ENCODE measurements at places on chromosomes 16 and 17.

DNA sequence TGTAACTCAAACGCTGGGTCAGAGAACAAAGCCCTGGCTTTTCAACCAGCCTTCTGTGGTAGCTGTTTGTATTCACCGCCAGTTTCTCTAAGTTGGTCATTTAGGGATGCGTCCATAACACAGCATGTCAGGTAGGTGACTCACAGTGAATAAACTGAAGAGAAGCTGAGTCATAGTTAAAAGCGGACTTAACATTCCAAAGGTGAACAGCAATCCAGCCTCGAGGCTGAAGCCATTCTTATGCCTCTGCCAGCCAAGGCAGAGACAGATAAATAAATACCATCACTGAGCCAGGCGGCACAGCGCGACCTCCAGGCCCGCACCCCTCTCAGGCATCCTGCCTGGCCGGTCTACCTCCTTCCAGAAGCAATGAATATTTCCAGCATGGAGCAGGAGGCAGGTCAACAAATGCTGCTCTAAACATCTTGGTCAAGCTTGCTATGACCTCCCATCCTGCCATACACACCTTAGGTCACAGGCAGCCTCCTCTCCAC is 12.4 kb upstream of the CACNG4 start:
- DNase-seq, result no peak

GRCh38 chr17:63483038-63483437 is 6.2 kb downstream of the ACE start:
- DNase-seq, result no peak

DNA sequence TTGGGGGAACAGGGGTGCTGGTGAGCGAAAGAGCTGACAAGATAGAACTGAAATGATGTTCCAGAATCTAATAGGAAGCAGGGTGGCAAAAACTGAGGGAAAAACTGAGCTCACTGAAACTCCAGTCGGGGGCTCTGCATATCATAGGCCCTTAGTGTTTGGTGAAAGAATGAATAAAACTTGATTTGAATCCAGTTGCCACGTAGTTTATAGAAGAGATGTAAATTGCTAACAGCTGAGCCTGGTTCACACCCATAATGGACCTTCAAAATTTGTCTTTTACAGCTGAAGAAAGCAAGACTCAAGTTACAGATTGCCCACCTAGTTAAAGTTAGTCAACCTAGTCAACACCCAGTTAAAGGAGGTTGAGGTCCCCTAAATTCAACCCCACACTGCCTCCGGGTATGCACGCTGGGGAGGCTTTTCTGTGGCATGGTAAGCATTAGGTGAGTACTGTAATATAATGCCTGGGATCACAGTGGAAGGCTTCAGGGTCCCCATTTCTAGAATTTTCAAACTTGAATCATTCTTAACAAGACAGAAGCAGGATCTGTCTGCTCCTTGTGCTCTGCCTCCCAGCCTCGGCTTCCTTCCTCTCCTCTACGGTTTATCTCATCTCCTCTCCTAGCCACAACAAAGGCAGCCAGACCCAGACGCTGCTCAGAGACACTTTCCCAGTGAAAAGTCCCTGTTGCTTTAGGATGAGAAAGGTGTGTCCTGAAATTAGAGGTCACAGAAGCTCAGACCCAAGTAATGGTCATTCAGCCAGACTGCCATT is 26.9 kb upstream of the SUPT4H1 start:
- no peak for DNase-seq

DNA sequence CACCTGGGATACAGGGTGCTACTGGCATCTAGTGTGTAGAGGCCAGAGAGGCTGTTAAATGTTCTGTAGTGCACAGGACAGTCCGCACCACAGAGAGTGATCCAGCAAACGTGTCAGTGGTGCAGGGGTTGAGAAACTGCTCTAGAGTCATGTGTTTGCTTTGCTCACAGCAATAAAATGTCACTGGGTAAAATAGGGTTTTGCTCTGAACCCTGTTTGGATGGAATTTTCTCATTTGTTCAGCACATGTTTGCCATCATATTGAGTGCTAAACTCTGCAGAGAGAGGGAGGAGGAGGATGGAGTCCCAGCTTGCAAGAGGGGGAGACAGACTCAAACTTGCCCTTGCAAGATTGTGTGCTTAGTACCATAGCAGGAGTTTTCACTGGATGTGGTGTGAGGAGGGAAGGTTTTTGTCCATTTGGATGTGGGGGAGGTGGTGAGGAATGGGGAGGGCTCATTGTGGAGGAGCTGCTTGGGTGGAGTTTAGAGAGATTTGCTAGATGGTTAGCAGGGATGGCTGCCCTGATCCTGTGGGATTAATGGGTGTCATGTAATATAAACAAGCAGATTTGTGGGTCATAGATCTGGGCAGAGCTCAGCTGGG is 11.8 kb downstream of the PLCG2 start:
- DNase-seq, result no peak

- no peak for DNase-seq
Measured at GRCh38 chr17:48605409-48605919, 678 bp upstream of the HOXB6 start.

DNA sequence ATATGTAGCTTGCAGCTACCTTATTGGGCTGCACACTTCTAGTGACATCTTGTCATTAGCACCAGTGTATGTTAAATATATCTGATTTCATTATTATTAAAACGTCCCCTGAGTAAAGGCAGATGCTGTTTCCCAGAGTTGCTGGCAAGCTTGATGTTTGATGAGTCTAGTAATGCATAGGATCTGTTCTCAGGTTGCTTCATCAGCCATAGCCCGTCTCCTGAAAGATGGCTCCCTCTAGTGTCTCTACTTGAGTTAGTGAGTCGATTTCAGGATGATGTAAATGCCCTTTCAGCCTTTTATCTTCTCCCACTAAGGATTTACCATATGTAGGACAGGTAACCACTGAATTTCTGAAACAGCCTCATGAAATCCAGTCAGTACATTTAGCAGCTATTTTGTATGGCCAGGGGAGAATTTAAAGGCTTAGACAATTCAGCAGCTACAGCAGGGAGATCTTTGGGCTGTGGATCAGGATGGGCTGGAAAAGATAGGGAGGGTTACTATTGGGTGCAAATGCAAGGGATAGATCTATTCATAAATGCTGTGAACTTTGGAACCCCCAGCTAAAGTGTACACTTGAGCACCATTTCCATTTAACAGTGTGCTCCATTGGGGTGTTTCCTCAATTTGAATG is 376.3 kb downstream of the CNTNAP4 start:
- peak; percentile 94 for DNase-seq

DNA sequence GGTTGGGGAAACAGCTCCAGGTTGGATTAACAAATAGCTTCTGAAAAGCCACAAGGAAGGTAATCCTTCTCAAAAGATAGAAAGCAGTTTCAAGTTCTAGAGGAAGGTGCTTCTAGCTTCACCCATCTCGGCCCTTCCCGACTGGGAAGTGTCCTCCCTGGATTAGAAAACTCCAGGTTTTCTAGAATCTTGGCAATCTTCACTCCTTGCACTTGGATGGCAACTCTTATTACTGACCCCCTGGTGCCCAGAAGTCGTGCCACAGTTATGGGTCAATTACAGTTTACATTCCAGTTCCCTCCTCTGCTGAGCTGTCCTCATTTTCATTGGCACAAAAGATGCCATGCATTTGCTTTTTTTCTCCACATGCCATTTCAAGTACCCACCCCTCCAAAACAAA is 65.6 kb downstream of the SMG6 start:
- DNase-seq, result no peak

- peak; percentile 80 for DNase-seq
Measured at GRCh38 chr16:1983544-1984346, at the start of gene GFER. TSS of gene GFER (plus strand) at chr16:1984193. CDS start at chr16:1984219, 26 bp downstream.

GRCh38 chr16:86089334-86089900 is 190.5 kb downstream of the IRF8 start:
- no peak for DNase-seq

GRCh38 chr16:35506898-35507194 is 2047.4 kb downstream of the TP53TG3F start:
- DNase-seq, result no peak

GRCh38 chr17:81706757-81707624 is 3.8 kb downstream of the MRPL12 start:
- no peak for DNase-seq

Measured in NCI-H2171 (cell line).